ENCODE measurements at places on chromosomes 2 and 18. TPM values are rescaled to one million over a fixed set of nuclear protein-coding genes. Genes with fewer than 3 reads are reported as not detected.

Gene SULT1C2
- total RNA-seq = 2.2 TPM

Gene SLC30A3
- total RNA-seq = 8.0 TPM

Gene STARD6
- not detected for total RNA-seq

Gene ABCG5
- total RNA-seq = not detected

Gene COPS8
- total RNA-seq = 51.0 TPM

Gene FAM110C
- 7.7 TPM for total RNA-seq

GRCh38 chr2:8819194-8819593 lies 18.2 kb downstream of the KIDINS220 start:
- no peak for DNase-seq

DNA sequence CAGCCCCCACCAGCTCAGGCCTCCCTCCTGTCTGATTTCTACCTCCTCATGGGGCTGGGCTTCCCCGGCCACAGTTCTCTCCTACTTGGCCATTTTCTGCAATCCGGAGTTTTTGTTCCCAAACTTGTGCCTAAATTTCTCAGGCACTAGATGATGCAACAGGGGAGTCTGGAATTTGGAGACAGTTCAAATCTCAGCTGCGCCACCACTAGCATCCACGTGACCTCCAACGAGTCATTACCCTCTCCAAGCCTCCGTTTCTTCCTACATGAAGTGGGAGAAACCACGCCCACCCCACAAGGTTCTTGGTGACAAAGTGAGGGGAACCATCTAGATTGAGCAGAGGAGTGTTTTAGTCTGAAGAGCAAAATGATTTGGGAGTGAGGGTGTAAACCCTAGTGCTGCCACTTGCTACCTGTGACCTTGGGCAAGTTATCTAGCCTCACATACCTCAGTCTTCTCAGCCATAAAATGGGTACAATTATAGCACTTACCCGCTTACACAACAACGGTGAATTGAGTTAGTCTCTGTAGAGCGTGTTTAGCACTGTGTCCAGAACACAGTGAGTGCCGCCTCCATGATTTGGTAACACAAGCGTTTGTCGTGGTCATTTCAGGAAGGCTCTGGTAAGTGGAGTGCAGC lies 61.4 kb upstream of the ASAP2 start:
- DNase-seq = no peak

GRCh38 chr18:61606759-61607158 lies 273.5 kb downstream of the CDH20 start:
- peak; percentile 43 for DNase-seq

DNA sequence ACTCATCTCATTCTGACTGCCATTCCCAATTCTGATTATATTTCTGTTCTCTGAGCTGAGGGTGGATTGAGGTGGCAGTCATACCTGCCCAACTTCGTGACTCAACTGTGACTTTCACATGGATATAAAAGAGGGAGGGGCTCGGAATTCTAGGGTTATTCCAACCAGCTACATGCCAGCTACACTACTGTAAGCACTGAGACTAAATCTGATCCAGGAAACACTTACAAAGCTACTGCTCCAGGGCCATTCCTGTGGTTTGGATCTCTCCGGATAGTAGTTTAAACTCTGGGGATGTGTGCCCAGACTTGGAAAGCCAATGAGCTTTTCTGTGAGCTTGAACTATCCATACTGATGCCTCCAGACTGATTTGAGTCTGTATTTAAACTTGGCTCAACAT lies 7.9 kb downstream of the MAP2 start:
- no peak for DNase-seq

GRCh38 chr18:3262234-3263131 lies 550 bp downstream of the MYL12B start:
- no peak for DNase-seq

DNA sequence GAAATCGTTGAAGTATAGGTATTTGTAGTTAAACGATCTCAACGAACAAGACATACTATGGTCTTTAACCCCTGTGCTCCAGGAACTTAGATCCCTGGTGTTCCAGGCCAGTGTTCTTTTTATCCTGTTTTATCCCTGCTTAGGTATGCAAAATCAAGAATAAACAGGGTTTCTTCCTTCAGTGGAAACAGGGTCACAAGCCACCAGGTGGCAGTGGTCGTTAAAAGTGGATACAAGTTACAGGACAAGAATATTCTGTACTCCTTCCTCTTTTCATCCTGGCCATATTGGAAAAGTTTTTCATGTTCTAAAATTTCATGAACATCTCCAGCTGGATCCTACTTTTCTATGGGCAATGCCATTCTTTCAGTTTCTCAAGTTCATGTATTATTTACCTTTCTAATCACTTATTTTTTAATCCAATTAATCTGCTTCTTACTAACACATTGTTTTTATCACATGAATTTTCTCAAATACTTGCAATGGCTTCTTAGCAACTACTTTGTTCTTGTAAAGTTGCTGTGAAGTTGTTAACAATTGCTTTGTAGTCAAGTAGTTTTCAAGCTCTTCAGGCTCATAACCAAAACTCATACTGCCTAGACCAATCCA lies 16.4 kb upstream of the HNMT start:
- peak; percentile 67 for DNase-seq

- no peak for DNase-seq
Measured at GRCh38 chr2:233240897-233241296, 10.6 kb upstream of the ATG16L1 start.

DNA sequence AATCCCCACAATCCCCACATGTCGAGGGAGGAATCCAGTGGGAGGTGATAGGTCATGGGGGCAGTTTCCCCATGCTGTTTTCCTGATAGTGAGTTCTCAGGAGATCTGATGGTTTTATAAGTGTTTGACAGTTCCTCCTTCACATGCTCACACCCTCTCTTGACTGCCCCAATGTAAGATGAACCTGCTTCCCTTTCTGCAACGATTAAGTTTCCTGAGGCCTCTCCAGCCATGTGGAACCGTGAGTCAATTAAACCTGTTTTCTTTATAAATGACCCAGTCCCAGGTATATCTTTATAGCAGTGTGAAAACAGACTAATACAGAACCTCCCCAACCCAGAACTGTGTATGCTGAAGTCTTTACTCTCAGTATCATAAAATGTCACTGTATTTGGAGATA lies 289.5 kb upstream of the MMADHC start:
- DNase-seq = no peak

GRCh38 chr2:187689372-187689771 lies 135.1 kb upstream of the TFPI start:
- DNase-seq = no peak

GRCh38 chr2:174048243-174048642 lies 83.1 kb upstream of the SP3 start:
- DNase-seq = no peak
